Smooth muscle cell of the umbilical artery (primary cell): ENCODE measurements at places on chromosomes 4 and X. TPM values are rescaled to one million over a fixed set of nuclear protein-coding genes. Genes with fewer than 3 reads are reported as not detected.

Gene FTHL17
- not detected in 2 replicates for total RNA-seq

Gene ESX1
- total RNA-seq, result not detected in 2 replicates

Gene SYP
- 0.30 and 0.32 TPM in 2 replicates for total RNA-seq

Gene SHISA3
- 0.30 TPM in 1 of 2 replicates, not detected in the other for total RNA-seq

Gene PNMA6F
- total RNA-seq, result not detected in 2 replicates

Gene NXF3
- not detected in 2 replicates for total RNA-seq

Gene CCSER1
- total RNA-seq, result 0.30 TPM in 1 of 2 replicates, not detected in the other

Gene GLRB
- 15.0 and 17.8 TPM in 2 replicates for total RNA-seq

Gene TMPRSS11B
- not detected in 2 replicates for total RNA-seq

Gene KLHL4
- 6.8 and 7.1 TPM in 2 replicates for total RNA-seq

Gene STARD8
- total RNA-seq, result 0.59 and 4.0 TPM in 2 replicates

Gene CSN1S1
- not detected in 2 replicates for total RNA-seq

Gene TEX28
- not detected in 2 replicates for total RNA-seq

Gene KDM6A
- 18.6 and 24.9 TPM in 2 replicates for total RNA-seq

Gene TET2
- total RNA-seq, result 8.0 and 11.8 TPM in 2 replicates

Gene H2BW2
- not detected in 2 replicates for total RNA-seq

Gene ANK2
- 49.0 and 71.8 TPM in 2 replicates for total RNA-seq

Gene MAGEA2B
- total RNA-seq, result not detected in 2 replicates

Gene EPHA5
- under 0.01 and 0.37 TPM in 2 replicates for total RNA-seq

Gene RAI2
- not detected in 2 replicates for total RNA-seq

Gene CACNA1F
- not detected in 2 replicates for total RNA-seq

Gene FABP2
- total RNA-seq, result not detected in 2 replicates

Gene OTUD5
- total RNA-seq, result 38.0 and 50.4 TPM in 2 replicates

Gene SLC34A2
- total RNA-seq, result not detected in 2 replicates

Gene PCDH11X
- total RNA-seq, result not detected in 2 replicates

Gene EREG
- total RNA-seq, result under 0.01 and 0.09 TPM in 2 replicates

Gene NPY1R
- under 0.01 TPM in 1 of 2 replicates, not detected in the other for total RNA-seq

Gene DSPP
- not detected in 2 replicates for total RNA-seq

Gene GAGE13
- total RNA-seq, result not detected in 2 replicates

Gene CHIC1
- total RNA-seq, result 12.2 and 14.6 TPM in 2 replicates

Gene CFAP299
- total RNA-seq, result 1.5 and 2.3 TPM in 2 replicates

Gene GPR119
- not detected in 2 replicates for total RNA-seq

Gene RASL11B
- total RNA-seq, result 0.23 and 1.5 TPM in 2 replicates

Gene TIMM17B
- 27.3 and 34.1 TPM in 2 replicates for total RNA-seq

Gene PCDH7
- total RNA-seq, result 36.0 and 64.1 TPM in 2 replicates

Gene MAGEB17
- total RNA-seq, result not detected in 2 replicates

Gene TMEM47
- 37.4 and 40.6 TPM in 2 replicates for total RNA-seq

Gene ADH1C
- total RNA-seq, result not detected in 2 replicates

Gene PAGE1
- not detected in 2 replicates for total RNA-seq
